GM12892 (cell line): ENCODE measurements at places on chromosomes 2 and 18.

DNA sequence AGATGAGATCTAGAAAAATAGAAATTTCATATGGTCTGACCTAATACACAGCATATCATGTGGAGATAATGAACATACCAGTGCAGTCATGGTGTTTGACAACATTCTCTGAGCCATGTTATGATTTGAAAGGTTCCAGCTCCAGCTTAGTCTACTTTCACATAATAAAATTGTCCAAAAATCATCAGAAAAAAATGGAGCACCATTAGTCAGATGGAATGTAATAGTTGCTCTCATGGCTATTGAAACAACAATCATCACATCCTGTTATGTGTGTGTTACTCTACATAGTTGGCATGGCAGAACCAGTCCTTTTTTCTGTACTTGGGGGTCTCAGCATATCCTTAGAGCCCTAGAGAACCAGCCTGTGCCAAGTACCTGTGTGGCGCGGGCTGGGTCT lies 678.9 kb upstream of the FANCL start:
- no peak for DNase-seq

GRCh38 chr2:127630864-127631540 lies 15.0 kb upstream of the GPR17 start:
- DNase-seq: no peak

- DNase-seq: no peak
Measured at GRCh38 chr2:54586494-54586893, 130.4 kb downstream of the SPTBN1 start.

GRCh38 chr2:155223781-155224406 lies 525.4 kb downstream of the KCNJ3 start:
- DNase-seq: no peak

GRCh38 chr2:171521361-171522051 lies 768 bp upstream of the CYBRD1 start:
- DNase-seq: no peak

GRCh38 chr2:220504938-220505503 lies 877.6 kb downstream of the SLC4A3 start:
- no peak for DNase-seq

GRCh38 chr2:154375579-154375931 lies 322.9 kb upstream of the KCNJ3 start:
- no peak for DNase-seq

- DNase-seq: no peak
Measured at GRCh38 chr2:213086050-213086449, 65.4 kb downstream of the IKZF2 start.

DNA sequence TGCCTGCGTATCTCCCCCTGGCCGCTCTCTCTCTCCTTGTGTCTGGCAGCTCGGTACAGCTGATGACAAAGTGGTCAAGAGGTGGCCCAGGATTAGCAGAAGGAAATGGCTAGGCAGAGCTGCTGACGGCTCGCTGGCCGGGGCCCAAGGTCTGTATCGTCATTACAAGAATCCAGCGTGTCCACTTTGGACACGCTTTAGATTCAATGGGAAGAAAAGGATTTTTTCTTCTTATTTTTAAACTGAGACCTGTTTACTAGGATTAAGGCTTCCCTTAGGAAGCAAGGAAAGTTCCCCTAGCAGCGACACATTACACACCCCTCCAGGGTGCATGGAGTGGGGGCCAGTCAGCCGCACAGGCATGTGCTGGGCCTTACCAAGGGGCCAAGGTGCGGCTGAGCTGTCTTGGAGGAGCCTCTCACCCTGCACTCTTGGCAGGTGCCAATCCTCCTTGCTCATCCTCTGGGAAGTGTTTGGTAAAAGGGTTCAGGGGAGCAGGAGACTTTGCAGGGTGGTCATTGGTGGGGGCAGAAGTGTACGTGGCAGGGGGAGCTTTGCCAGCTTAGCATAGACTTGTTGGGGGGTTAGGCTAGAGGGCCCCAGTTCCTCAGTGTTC lies 76.8 kb downstream of the POLR1A start:
- no peak for DNase-seq

DNA sequence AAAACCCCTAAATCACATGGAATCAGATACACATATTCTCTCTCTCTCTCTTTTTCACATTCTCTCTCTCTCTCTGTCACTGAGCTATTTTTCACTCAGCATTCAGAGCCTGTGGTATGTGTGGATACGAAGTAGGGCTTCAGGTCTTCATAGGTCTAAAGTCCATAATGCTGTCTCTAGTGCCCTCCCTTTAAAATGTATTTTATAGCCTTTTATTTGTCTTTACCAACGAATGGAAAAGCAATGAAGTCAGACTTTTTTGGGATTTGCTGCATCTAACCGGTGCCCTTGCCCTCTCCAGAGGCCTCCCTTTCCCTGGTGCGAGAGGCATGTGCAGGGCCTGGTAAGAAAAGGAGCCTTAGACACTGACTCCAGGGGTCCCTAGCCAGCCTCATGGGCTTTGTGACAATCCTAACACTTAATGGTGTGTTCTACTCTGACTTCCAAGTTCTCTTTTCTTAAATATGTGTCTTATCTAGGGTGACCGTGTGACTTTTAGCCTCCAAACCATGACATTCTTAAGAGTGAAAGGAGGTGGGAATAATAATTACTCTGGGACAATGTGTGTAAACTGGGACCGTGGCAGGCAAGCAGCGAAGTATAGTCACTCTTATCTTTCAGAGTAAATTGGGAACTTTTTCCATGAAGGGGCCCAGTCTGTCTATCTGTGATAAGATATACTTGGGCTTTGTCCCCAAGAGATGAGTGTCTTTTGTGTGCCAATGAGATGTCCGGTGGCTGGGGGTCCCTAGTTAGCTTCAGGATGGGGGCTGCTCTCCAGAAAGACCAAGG lies 101.1 kb downstream of the B3GNT2 start:
- no peak for DNase-seq

DNA sequence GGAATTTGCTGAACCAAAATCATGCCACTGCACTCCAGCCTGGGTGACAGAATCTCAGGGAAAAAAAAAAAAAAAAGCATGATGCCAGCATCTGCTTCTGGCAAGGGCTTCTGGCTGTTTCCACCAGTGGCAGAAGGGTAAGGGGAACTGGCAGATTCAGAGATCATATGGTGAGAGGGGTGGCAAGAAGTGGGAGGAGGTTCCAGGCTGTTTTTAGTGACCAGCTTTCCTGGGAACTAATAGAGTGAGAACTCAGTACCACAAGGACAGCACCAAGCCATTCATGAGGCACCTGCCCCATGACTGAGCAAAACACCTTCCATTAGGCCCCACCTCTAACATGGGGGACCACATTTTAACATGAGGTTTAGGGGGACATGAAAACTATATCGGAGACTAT lies 18.4 kb upstream of the CLASP1 start:
- no peak for DNase-seq

DNA sequence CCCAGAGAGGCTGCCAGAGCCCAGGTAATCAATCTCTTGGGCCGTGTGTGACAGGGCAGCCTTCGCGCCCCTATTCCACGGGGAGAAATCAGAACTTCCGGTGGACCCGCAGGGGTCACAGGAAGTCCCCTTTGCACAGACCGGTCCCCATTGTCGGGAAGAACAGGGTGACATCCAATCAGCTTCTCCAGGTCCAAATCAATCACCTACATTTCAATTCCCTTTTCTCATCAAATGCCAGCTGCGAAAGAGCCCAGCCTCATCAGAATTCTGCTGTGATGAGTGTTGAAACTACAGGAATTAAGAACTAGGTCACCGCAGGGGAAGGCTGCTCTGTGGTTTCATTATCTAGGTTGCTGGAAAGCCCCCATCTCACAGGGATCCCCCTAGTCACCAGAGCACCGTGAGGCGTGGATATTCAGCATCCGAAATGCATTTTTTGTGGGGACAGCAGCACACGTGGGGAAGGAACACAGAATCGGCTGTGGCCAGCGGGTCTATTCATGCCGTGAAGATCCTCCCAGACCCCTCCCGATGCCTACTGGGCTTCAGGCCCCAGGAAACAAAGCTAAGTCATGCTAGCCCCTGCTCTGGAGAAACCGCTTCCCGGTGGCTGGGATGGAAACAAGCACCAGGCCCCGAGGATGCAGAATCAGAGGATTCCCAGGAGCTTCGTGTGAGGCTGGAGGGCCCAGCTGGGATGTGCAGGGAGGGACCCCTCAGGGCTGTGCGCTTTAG lies 193.7 kb upstream of the ID2 start:
- peak; percentile 66 for DNase-seq

DNA sequence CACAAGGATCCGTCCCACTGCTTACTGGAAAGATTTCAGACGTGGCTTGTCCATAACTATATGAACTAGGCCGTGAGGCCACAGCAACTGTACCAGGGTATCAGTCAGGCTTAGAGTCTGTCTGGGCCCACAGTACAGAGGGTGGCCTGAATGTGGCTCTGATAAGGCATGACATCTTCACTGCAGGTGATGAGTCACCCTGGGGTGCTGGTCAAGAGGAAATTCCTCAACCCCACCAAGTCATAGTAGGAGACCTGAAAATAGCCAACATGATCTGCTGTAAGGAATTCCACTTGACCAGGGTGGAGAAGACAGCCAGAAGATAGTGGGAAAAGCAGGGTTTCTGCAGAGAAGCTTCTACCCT lies 107.7 kb downstream of the INHBB start:
- DNase-seq: no peak

GRCh38 chr2:36059691-36060090 lies 295.9 kb upstream of the CRIM1 start:
- DNase-seq: peak; percentile 1

- no peak for DNase-seq
Measured at GRCh38 chr2:5730386-5730785, 38.2 kb downstream of the SOX11 start.

GRCh38 chr2:200735061-200735460 lies 76.6 kb upstream of the BZW1 start:
- DNase-seq: no peak

DNA sequence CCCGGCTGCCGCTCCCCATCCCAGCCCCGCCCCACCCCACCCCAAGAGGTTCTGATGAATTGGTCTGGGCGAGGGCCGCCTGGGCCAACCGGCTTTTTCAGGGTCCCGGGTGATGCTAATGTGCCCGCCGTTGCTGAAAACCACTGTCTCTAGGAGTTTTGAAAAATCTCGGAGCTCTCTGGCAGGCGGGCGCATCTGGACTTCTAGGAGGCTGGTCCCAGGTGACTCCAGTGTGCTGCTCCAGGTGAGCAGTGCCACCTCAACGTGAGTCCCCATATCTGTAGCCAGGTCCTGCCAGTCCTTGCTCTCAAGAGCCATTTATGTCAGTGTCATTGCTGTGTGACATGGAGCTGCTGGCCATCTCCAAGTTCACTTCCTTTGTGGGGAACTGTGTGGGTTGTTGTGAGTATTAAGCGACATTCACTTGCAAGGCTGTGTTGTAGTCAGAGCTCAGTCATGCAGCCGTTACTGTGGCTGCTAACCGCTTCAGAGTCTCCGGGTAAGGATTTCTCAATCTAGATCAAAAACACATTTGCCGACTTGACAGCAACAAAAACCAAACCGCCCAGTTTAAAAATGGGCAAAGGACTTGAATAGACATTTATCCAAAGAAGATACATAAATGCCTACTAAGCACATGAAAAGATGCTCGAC lies at the start of gene RFX8:
Gene RFX8, minus strand, starts transcription at position 382 of the 654 bp plus-strand sequence. CDS start 8,264 bp downstream, outside the sequence.
- no peak for DNase-seq

DNA sequence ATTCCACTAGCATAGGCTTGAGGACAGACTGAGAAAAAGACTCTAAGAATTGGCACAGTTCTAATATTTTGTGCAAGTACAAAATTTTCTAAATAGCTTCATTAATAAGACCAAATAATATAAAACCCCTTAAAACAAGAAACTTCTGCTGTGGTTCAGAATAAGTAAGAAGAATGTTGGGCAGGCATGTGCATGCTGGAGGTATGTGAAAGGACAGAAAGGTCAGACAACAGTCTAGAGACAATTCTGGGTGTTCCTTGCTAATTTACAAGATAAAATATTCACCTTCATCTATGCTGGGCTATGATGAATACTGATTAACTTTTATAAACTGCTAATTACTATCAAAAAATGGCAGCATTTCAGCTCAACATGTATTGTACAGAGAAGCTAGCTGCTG lies 14.9 kb downstream of the CEBPZOS start:
- DNase-seq: no peak

GRCh38 chr2:230319211-230319862 lies 7.7 kb upstream of the SP140L start:
- DNase-seq: peak; percentile 35

DNA sequence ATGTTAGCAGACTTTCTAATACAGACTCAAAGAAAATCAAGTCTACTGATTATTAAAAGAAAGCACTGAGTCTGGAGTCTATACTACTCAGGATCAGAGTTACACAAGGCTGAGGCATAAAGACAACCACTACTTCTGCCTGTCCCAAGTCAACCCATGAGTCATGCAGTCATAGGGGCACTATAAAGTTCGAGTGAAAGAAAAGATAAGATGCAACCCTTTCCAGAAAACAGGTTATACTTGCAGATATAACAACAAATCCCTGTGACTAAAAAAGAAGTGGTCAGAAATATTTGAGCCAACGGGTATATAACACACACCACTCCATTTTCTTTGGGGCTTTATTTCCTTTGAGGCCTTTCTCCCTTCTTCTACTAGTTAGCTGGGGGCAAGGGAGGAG lies 18.6 kb upstream of the SCRN3 start:
- DNase-seq: no peak

GRCh38 chr2:240136671-240137292 lies 677 bp upstream of the COPS9 start:
- no peak for DNase-seq
